Inflammatory macrophage (primary cell): ENCODE measurements at places on chromosomes 12 and 14.
A peak's percentile ranks its signal among the peaks of the same experiment; 100 is the strongest.

DNA sequence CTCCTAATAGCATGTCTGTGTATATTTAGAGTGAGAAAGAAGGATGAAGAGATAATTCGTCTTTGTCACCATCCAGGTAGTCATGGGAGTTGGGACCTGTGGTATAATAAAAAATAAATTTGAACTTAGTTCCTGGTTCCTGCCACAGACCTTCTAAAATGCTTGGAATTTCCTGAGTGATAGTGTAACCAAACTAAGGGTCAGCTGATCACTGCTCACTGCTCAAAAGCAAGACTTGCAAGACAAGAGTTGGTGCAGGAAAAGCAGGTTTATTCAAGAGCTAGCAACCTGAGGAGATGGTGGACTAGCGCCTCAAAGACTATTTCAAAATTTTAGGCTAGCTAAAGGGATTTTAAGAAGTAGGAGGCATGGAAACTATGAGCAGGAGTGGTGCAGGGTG is 19.1 kb downstream of the ANG start:
- DNase-seq = no peak

GRCh38 chr12:57150400-57151000 is 3.1 kb upstream of the LRP1-AS start:
- DNase-seq = no peak

GRCh38 chr12:128008341-128008740 is 258.6 kb upstream of the TMEM132C start:
- DNase-seq = no peak

DNA sequence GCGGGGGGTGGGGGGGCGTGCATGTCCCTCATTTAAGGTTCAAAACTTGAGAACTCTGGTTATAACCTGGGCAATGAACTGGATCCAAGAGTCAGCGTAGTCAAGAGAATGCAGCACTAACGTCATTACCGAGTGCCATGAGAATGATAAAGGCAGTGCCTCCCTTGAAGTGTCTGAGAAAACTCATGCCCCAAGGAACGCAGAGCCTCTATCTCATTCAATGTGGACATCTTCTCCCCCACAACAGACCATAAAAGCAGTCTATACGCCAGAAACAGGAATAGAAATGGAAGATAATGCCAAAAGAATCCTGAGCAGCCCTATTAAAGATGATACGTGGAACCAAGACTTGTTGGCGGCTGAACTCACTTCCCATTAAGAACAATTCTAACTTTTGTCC is 208.6 kb downstream of the MED13L start:
- DNase-seq = no peak

- DNase-seq = no peak
These were observed 438.3 kb downstream of the SLC16A7 start for GRCh38 chr12:60034147-60034546.

DNA sequence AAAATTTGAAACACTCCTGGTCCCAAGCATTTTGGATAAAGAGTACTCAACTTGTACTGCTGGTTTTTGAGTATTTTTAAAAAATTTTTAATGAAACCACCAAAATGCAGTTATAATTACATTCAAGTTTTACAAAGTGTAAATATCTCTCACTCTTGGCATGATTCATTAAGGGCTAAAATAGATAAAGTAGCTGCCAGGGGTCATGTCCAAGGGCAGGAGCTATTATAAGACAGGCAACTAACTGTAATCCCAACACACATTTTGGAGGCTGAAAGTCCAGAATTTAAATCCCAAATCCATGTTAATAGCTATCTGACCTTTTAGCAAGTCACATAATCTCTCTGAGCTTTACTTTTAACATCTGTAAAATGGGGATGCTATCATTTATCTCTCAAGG is 207.6 kb downstream of the MED13L start:
- no peak for DNase-seq

GRCh38 chr12:43826681-43827080 is 9.2 kb upstream of the TMEM117 start:
- DNase-seq = no peak

DNA sequence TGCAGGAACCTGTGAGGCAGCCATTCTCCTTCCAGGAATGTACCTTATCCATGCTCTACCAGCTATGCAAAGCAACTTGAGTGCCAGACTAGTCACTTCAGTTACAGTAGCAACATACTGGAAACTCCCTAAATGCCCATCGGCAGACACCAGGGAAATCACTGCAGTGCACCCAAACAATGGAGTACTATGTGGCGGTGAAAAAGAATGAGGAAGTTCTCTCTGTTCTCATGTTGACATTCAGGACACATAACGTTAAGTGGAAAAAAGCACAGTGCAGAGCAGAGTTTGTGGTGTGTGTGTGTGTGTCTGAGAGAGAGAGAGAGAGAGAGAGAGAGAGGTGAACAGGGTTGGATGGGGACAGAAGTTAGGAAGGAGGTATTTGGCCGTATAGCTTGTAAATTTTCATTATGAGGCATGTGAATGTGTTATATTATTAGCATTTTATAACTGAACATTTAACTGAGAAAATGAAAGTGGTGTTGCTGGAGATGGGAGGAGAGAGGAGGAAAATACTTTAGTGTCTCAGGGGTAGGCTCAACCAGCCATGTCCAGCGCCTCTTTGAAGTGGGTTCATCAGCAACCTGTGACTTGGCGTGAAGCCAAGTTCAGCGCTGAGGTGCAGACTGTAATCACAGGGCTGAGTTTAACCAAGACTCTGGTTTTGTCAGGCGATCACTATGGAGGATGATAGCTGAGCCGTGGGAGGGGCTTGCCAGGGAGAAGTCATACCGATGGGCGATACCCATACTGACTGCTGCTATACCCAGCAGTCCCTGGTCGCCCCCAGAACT is 17.3 kb downstream of the TNFAIP2 start:
- DNase-seq = peak; percentile 14

DNA sequence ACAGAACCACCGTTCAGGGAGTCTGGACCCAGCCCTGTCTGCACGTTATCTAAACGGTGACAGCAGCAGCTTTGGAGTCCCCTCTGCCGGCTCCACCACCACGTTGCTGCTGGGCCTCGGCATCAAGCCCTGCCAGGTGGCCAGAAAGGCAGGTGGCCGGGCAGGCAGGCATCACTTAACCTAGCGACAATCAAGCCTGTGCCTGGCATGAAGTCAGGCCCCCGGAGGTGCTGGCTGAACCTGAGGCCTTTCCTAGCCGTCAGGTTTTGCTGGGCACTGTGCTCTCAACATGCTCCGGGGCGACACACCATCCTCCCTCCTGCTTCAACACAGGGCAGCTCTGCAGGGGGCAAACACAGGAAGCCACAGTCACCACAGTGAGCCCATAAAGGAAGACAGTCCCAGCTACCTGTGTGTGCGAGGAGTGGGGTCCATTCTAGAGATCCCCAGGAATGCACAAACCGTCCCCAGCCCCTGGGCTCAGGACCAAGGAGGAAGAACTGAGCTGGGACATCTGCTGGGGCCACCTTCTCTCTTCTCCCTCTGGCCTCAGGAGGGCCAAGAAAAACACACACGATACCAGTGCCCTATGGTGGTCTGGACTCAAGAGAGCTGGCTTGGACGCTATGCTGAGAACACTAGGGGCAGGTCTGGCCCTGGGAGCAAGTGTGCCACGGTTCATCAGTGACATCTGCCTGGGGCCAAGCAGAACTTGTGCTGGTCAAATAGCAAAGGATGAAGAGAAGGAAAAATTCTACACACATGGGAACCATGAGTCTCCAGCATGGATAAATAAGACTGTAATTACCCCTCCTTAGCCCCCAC is 44.7 kb downstream of the CCDC88C start:
- DNase-seq = no peak

- no peak for DNase-seq
These were observed 14.3 kb downstream of the ASB8 start for GRCh38 chr12:48142818-48143674.

DNA sequence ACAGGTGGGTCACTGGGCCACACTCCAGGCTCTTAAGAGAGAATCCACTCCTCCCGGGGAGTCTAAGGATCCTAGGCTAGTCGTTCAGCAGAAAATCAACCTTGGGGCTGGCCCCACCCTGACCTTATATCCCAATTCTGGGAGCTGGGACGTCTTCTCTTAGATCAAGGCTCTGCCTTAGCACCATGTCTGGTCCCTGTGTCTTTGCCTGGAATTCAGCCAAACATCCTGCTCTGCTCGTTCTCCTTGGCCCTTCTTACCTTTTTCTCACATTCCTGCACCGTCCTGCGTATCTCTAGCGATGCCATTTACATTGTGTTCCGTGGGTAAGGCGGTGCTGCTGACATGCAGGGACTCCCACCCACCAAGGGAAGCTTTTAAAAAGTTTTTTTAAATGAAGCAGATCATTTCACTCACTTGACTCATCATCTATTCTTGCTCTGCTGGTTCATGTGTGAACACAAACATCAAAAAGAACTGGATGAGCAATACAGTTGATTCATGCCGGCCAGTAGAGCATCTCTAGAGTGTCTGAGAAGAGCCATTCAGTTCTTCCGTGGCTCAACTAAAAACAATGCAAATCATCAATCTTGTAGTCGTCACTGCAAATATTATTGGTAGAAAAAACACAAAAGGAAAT is 50.2 kb downstream of the KCNK13 start:
- no peak for DNase-seq

- DNase-seq = no peak
These were observed 46.3 kb downstream of the PHETA1 start for GRCh38 chr12:111322336-111323250.

DNA sequence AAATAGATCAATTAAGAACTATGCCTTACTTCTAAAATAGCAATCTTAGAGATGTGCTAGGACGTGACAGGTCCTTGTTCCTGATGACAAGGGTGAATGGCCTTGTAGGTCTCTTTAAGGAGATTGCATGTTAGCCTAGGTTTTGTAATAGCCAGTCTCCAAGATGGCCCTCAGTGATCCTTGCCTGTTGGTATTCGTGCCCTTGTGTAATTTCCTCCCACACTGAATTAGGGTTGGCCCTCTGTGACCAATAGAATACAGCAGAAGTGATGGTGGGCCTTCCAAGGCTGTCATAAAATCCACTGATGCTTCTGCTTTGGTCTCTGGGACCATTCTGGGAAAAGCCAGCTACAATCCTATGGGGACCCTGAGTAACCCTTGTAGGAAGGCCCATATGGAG is 38.2 kb upstream of the SNX6 start:
- peak; percentile 79 for DNase-seq

DNA sequence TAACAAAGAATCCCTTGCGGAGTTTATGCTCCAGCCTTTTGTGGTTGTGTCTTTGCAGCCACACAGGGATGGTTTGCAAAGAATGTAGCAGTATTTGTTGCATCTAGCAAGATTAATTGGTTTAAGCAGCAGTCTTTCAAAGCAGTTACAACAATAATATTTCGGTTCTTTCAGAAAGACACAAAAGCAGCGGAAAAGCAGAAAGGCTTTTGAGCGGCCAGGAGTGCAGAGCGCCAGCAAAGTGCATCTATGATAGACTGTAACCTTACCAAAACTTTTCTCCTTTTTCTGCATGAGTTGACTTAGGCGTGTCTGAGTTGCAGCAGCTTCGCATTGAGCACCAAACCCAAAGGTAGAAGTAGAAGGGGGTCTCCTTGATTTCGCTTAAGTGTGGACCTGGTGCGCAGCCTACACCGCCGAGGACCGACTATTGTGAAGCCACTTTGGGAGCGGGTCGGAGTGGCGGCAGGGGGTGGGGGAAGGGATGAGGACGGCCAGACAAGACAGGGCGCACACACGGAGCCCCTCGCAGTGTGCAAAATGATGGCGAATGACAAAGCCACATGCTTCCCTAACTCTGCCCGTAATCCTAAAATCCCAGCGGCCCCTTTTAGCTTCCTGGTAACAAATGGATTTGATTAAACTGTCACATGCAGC is 1.2 kb downstream of the LMO3 start:
- DNase-seq = no peak

DNA sequence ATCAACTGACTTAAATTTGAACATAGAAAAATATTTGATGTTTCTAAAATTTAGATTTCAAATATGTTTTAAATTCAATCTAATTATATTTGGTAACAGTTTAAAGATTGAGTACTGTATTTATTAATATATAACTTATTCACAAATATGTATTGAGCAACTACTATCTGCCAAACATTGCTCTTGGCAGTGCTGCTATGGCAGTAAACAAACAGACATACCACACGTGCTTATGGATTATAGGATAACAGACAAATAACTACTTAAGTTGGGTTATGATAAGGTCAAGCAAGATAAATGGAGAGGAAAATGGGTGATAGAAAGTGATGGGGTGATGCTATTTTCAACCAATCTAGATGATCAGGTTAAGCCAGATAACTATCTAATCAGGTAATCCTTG is 538.1 kb downstream of the C12orf50 start:
- no peak for DNase-seq

DNA sequence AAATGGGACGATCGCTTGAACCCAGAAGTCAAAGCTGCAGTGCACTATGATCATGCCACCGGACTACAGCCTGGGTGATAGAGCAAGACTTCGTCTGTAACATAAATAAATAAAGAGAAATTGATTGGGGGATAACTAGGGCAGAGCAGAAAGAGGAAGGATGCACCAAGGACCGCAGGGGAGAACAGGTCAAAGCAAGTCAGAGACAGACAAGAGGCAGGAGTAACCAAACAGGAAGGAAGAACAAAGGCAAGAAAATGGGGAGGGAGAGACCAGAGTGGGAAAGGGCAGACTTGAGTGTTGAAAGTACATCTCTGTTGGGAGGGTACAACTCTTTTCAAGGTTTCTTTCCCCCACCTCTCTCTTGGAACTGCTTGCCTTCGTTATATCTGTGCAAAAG is 50.8 kb upstream of the ELK3 start:
- peak; percentile 23 for DNase-seq

GRCh38 chr12:95802482-95803270 is 12.1 kb upstream of the NTN4 start:
- no peak for DNase-seq

GRCh38 chr14:104563742-104564615 is 15.6 kb upstream of the C14orf180 start:
- DNase-seq = peak; percentile 45

DNA sequence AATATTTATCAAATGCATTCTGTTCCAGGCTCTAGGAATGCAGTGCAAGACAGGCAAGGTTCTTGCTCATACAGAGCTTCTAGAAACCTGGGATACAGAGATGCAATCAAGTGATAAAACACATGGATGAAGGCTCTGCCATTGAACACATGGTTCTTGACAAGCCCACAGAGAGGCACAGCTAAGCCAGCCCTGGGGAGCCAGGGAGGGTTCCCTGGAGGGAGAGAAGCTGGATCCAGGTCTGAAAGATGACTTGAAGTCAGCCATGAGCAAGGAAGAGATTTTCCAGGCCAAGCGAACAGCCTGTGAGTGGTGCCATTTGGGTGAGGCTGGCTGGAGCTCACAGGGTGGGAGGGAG is 66.2 kb downstream of the IRF2BPL start:
- DNase-seq = no peak

GRCh38 chr14:103142721-103143302 is 19.6 kb downstream of the TNFAIP2 start:
- DNase-seq = no peak

- no peak for DNase-seq
These were observed 52.0 kb upstream of the CRY1 start for GRCh38 chr12:107145397-107145796.

DNA sequence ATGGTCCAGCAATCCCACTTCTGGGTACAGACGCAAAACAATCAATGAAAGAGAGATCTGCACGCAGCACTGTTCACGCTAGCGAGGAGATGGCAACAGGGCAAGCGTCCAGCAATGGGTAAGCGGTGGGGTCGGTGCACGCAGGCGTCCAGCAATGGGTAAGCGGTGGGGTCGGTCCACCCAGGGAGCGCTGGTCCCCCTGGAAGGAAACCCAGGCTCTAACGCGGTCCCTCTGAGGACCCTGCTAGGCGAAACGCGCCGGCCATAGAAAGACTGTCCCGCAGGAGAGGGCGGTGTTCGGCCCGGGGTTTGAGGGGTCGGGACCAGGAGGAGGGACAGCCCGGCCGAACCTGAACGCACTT is 618 bp upstream of the PGAM5 start:
- no peak for DNase-seq
